AG08395 (cell line): ENCODE measurements at places on chromosomes 1 and 21.
A peak's percentile ranks its signal among the peaks of the same experiment; 100 is the strongest.

DNA sequence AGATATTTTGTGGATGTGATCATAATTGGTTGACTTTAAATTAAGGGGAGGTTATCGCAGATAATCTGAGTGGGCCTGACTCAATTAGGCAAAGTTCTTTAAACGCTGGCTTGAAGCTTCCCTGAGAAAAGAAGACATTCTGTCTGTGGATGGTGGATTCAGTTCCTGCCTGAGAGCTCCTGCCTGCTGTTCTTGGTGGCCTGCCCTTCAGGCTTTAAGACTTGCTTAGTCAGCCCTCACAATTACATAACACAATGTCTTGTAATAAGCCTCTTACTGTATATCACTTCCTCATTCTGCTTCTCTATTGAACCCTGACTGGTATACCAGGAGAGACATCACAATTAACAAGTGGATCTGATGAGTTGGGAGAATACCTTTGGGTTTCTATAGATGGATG is 50.2 kb downstream of the KCNJ6 start:
- DNase-seq: no peak

- no peak for DNase-seq
These were observed 73.4 kb upstream of the PPM1J start for GRCh38 chr1:112788561-112788960.

- DNase-seq: no peak
These were observed 129.3 kb downstream of the SIM2 start for GRCh38 chr21:36828208-36828607.

- peak; percentile 84 for DNase-seq
These were observed 66.3 kb upstream of the PPP2R5A start for GRCh38 chr1:212218911-212219310.

DNA sequence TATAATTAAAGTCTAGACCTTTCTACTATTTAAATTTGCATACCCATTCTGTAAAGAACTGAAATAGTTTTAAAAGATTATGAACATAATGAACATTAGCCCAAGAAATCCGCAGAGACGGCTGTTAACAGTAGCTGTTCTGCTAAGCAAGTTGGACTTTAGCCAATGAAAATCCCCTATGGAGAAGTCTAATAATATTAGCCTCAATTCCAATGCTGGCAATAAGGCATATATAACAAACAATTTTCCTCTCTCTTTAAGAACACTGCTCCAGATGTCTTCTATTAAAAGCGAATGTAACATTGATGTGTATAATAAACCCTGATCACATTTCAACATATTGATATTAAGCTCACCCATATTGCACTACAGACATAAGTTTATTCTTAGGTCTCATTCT is 221.3 kb upstream of the KCTD3 start:
- DNase-seq: no peak

DNA sequence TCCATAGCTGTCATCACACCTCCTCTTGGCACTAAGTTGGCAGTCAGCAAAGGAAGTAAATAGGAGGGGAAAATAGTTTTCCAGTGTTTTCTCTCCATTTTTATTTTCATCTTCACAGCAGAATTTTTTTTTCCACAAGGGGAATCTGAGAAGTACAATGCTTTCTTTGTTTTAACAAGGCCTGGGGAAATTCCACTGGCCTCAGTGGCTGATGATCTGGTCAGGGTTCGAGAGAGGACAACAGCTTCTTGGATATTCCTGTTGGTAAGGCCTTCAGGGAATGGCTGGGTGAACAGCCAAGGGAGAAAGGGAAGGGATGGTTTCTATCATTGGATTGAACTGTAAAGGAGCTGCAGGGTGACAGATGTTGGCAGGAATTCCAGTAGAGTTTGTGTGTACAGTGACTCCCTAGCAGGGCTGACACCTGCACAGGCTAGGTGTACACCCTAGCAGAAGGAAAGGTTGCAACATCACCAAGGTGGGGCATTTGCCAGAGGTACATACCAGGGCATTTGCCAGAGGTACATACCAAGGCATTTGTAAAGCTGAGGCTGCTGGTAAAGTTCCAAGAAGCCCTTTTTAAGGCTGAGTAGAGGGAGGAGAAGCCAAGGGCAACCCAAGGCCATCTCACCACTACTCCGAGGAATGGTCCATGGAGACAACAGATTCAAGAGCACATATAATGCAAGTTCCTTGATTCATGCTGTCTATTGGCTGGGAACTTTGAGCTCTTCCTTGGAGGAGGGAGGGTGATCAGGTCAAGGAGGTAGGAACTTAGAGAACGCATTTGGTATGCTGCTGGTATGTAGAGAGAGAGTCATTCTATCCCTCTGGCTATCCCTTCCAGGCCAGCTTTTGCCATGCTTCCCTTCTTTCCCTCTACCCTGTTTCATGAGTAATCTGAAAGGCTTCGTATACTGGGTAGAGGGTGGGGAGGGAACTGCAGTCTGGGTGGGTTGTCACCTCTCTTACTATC is 3.1 kb downstream of the GJA5 start:
- no peak for DNase-seq

DNA sequence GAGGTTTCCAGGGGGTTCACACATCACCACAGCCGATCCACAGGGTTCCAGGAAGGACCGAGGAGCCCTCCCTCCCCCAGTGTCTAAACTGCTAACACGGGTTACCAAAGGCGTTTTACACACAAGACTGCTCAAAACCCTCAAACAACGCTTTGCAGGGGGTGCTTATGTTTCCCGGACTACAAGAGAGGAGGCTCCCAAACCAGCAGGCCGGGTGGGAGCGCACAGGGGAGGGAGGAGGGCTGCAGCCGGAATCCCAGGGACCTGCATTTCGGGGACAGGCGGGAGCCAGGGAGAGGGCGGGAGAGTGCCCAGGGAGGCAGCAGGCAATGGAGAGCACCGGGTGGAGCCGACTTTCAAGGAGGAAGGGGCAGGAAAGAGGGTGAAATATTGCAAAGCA is 50.8 kb downstream of the ACBD3 start:
- no peak for DNase-seq

DNA sequence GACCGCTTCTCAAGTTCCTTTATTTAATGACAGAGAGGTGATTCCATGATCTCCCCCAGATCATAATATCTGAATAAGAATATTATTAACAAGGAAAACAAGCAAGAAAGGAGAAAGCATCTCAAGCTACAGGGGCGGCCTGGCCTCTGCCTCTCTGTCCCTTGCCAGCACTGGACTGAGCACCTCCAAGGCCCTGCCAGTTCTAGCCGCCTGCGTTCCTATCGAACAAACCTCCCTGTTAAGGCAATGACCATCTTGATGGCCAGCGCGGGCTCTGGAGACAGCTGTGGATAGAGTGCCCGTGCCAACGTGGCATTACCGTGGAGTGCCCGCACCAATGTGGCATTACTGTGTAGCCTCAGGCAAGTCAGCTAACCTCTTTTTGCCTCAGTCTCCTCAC is 84.8 kb downstream of the NPHP4 start:
- DNase-seq: no peak

DNA sequence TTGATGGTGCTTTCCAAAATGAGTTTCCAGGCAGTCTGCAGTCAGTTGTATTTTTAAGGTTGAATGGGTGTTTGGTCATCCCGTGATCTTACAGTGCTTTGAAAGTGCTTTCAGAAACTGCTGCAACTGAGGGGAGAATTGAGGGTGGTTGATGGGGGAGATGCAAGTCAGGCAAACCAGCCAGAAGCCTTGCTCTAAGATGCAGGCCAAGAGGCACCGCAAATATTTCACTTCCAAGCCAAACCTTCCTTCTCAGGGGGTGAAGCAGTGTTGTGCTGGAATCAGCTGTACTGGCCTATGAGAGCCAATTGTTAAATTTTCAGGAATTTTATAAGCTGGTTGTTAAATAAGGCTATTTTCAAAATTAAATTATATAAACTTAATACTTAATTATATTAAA is 151.6 kb downstream of the KCNJ6 start:
- no peak for DNase-seq

DNA sequence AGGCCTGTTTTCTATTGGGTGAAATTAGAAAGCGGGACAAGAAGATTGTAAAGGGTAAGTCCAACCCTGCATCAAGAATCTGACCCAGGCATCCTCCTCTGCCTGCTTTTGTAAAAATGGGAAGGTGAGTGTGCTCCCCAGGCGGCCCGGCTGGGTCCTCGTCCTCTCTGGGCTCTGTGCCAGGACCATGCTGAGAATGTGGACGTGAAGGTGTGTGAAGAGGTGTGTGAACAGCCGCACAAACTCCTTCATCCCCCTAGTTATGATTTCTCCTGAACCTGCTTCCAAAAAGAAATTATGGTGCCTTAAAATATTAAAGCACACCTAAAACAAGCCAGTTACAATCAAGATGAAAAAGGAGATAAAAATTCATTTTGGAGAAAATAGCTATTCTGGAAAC is 185.7 kb downstream of the IGSF21 start:
- no peak for DNase-seq
